Body of pancreas (tissue), 4 donors: ENCODE measurements at places on chromosomes 4 and X. TPM values are rescaled to one million over a fixed set of nuclear protein-coding genes. Genes with fewer than 3 reads are reported as not detected.
A peak's percentile ranks its signal among the peaks of the same experiment; 100 is the strongest.

GRCh38 chr4:156774422-156774821, 197.2 kb downstream of the PDGFC start:
- DNase-seq: peak; percentile 5

EGFL6 gene
- total RNA-seq: not detected

GRCh38 chr4:139876337-139876941, 210.8 kb downstream of the MGST2 start:
- peak; percentile 23 for DNase-seq

TFDP3 gene
- not detected for total RNA-seq

DNA sequence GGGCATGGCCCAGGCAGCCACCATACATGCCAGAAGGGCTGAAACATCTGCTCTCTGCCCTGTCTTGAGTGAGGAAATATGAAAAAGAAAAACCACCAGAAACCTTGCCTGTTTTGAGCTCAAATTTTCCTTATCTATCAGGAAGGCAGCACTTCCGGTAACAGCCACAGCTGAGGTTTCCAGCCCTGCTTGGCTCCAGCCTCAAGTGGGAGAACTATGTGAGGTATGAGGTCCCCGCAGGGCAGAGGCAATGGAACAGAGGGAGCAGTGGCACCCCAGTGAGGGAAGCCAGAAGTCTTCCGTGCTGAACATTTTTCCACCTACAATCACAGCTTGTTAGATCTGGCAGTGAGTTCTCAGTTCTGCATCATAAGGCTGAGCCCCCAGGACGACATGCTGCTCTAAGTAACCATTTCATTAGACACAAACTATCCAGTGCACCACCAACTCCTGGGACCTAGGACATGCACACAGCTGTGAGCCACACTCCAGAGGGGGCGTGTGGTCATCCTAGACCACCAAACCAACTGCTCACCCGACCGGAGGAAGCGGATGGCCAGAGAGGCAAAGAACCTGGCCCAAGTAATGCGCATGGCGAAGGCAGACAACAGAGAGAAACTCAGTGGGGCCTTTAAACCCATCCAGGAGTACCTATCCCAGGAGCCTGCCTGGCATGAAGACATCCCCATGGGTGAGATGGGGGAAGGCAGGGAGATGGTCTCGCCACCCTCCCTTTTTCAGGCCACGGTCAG, 22.6 kb downstream of the WDR1 start:
- DNase-seq: no peak

S100P gene
- total RNA-seq: not detected

PORCN gene
- 6.2 TPM for total RNA-seq

HMX1 gene
- total RNA-seq: not detected

VGLL1 gene
- total RNA-seq: 1.0 TPM

DNA sequence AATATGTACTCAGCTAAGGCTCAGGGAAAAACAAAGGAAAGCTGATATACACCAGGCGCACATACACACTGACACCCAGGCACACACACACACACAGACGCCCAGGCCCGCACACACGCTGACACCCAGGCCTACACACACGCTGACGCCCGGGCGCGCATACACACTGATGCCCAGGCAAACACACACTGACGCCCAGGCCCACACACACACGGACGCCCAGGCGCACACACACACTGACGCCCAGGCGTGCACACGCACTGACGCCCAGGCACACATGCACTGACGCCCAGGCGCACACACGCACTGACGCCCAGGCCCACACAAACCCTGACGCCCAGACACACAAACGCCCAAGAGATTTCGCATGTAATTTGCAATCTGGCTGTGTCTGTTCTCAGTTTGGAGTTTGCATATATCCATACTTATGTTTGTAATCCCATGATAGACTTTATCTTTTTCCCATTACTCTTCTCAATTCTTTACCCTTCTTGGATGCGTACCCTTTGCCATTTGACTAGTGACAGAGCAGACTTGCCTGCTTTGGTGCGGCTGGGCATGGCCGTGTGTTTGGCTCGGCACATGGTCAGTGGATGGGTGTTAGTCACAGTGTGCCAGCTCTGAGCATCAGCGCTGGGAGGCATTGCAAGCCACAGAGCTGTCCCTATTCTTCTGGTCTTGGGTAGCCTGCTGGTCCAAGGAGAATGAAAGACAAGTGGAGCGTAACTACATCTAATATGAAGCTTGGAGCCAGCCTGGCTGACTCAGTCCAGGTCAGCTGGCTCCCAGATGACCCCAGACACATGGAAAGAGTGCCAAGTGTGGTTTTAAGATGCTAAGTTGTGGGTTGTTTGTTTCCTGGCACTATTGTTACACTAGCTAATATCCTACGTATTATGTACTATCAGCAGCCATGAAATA, 632.4 kb upstream of the ZFP42 start:
- DNase-seq: no peak

GRCh38 chr4:156196722-156197121, 243.1 kb upstream of the CTSO start:
- no peak for DNase-seq

GRCh38 chr4:123806056-123806455, 409.5 kb downstream of the SPRY1 start:
- DNase-seq: no peak

- DNase-seq: no peak
Observed at GRCh38 chrX:154542723-154543424, 3.8 kb downstream of the G6PD start.

DNA sequence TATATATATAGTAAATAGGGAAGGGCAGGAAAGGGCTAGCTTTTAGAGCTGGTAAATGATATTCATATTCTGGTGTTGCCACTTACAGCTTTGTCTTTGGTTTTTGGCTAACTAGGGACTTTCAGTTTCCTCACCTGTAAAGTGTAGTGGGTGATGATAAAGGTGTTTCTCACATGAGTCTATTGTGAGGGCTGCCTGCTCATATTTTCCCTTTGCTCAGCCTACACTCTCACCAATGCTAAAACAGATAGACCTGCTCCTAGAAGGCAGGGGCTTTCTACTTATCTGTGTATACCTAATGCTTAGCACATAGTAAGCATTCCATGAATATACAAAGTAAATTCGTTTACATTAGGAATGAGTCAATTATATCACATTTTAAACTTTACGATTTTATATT, 137.2 kb upstream of the HS3ST1 start:
- no peak for DNase-seq

DNA sequence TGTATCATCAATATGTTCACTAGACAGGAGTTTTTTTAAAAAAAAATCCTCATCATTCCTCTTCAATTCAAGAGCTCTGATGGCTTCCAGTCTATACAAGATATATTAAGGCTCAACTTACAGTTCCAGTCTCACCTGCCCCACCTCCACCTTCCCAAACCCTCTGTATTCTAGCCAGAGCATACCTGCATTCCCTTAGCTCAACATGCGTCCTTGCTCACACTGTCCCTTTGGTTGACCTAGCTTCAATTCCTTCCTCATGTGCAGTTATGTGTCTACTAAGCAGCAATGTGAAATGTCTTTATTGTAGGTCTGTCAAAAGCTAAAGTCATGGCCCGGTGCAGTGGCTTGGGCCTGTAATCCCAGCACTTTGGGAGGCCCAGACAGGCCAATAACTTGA, 10.8 kb downstream of the DHX15 start:
- no peak for DNase-seq

ERVMER34-1 gene
- 0.33 TPM for total RNA-seq

ZNF157 gene
- 0.26 TPM for total RNA-seq

PAGE2B gene
- not detected for total RNA-seq

DNA sequence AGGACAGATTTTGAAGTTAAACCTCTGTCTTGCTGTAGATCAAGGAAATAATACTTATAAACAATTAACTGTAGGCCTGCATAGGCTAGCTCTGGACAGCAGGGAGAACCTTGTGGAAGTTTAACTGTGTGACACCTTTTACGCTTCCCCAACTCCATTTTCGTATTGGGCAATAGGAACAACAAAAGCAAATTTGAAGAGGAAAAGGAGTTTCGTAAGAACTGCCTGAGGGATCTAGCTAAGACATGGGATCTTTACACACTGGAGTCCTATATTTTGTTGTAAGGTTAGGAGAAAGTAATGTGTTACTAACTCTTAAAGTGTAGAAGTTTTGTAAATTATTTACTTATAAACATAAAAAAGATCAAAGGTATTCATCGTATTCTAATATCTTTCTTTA, 324.9 kb upstream of the CASK start:
- DNase-seq: no peak

GRCh38 chrX:65644621-65645289, 22.7 kb upstream of the MSN start:
- peak; percentile 72 for DNase-seq

- DNase-seq: no peak
Observed at GRCh38 chr4:182876427-182876826, 40.8 kb downstream of the DCTD start.

- peak; percentile 83 for DNase-seq
Observed at GRCh38 chr4:26826721-26827120, 33.9 kb upstream of the STIM2 start.

GRCh38 chr4:147138171-147138570, 192.5 kb upstream of the TTC29 start:
- DNase-seq: no peak

TEX13B gene
- not detected for total RNA-seq

AWAT2 gene
- total RNA-seq: not detected

DNA sequence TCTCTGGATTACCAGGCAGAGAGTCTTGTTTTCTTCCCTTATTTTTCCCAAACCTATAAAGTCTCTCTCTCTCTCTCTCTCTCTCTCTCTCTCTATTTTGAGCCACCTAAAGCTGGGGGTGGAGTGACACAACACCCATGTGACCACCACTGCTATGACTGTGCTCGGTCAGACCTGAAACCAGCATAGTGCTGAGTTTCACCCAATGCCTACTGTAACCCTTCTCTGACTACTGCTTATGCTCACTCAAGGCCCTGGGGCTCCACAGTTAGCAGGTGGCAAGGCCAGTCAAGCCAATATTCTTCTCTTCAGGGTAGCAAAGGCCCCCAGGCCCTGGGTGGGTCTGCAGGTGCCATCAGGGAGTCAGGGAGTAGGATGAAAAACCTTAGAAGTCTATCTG, 114.7 kb upstream of the ARMCX2 start:
- no peak for DNase-seq

DNA sequence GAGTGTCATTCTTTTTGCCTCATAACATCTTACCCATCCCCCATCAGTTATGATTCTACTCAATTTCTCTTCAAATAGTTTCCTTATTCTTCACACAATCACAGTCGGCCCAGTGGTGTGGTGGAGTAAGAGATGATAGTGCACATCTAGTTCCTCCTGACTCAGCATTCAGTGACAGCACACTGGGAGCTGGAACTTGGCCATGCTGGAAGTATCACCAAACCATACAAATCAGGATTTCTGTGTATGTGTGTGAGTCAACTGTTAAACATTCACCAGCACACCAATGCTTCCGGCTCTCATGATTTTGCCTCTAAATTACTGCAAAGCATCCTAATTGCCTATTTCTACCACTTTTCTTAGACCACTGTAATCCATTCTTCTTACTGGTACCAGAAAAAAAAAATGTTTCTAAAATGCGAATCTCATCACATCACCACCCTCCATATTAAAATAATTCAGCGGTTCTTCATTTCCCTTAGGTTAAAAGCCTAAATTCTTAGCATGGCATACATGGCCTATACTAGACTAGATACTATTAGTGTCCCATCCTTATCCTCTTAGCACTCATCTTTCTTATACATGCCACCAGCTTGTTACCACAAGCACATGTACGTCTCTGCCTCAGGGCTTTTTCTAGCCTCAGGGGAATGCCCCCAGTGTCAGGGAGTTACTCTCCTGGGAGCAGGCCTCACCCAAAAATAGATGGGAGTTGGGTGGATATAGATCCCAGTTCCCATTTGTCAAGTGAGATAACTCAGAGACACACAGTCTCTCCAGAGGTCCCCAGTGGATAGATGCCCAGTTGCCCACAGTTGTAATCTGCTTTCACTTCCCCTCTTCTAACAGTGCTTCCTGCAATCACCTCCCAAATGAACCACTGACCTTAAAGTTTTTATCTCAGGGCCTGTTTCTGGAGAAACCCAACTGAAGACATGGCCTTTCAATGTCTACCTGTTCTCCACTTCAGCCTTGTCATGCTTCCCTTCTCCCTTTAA, 49.2 kb upstream of the DDX53 start:
- peak; percentile 42 for DNase-seq

CABS1 gene
- total RNA-seq: not detected

GRCh38 chr4:12897954-12898353, 586.2 kb downstream of the RAB28 start:
- no peak for DNase-seq

LGI2 gene
- total RNA-seq: 0.78 TPM

PAGE4 gene
- total RNA-seq: not detected

CXCL11 gene
- total RNA-seq: 0.52 TPM

- no peak for DNase-seq
Observed at GRCh38 chr4:22667332-22667940, 25.3 kb upstream of the GBA3 start.

ALB gene
- 391 TPM for total RNA-seq

ADH1A gene
- not detected for total RNA-seq

H2BW2 gene
- not detected for total RNA-seq

DNA sequence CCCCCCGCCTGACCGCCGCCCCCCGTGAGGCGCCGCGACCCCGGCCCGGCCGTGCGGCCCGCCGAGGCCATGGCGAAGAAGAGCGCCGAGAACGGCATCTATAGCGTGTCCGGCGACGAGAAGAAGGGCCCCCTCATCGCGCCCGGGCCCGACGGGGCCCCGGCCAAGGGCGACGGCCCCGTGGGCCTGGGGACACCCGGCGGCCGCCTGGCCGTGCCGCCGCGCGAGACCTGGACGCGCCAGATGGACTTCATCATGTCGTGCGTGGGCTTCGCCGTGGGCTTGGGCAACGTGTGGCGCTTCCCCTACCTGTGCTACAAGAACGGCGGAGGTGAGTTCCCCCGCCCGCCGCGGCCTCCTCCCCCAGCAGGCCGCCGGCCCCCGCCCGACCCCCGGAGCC, 780 bp downstream of the SLC6A8 start:
- no peak for DNase-seq

DNA sequence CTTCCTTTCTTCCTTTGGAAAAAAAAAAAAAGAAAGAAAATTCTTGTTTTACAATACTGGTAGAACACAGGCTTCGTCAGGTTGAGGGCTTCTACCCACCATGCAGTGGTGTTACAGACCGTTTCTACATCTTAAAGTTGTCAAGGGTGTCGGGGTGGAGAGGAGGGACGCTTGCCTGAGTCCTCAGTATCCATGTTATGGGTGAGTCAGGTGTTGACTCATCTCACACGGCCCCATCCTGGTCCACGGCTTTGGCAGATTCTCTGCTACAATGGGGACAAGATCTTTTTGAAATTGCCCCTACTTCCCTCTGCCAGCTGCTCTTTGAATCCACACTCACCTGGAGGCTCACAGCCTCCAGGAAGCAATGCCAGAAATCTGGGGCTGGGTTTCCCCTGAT, 310.3 kb upstream of the ZFP42 start:
- no peak for DNase-seq

GRCh38 chr4:83216959-83217683, 67.5 kb downstream of the COQ2 start:
- DNase-seq: no peak

- DNase-seq: no peak
Observed at GRCh38 chr4:95272036-95272435, 276.7 kb downstream of the UNC5C start.

GRCh38 chr4:84726356-84726755, 143.4 kb downstream of the CDS1 start:
- DNase-seq: no peak
